Memory B cell (primary cell): ENCODE measurements at places on chromosomes 2 and 18.

GRCh38 chr2:69660637-69661036 lies 17.1 kb upstream of the AAK1 start:
- no peak for DNase-seq

GRCh38 chr18:3815991-3816390 lies 366.0 kb downstream of the TGIF1 start:
- DNase-seq = no peak

DNA sequence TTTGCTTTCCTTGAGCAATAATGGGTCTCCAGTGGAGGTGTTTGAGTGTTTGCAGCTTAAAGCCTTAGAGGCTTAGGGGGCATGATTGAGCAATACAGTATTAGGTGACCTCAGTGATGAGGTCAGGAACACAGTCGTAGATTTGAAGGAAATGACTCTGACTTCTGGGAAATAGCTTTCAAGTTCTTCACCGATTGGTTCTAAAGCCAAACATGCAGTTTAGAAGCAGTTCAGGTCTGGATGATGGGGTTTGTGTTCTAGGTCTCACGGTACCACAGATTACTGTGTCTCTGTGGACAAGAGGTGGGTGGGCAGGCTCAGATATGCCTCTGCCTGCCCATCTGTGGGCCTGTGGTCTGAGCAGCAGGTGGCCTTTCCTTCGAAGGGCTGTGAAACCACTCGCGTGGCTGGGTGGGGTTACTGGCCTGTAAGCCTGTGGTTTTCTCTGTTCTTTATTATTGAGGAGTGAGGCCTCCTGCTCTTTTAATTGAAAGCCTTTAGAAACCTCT lies 7.8 kb downstream of the MTHFD2 start:
- peak; percentile 12 for DNase-seq

DNA sequence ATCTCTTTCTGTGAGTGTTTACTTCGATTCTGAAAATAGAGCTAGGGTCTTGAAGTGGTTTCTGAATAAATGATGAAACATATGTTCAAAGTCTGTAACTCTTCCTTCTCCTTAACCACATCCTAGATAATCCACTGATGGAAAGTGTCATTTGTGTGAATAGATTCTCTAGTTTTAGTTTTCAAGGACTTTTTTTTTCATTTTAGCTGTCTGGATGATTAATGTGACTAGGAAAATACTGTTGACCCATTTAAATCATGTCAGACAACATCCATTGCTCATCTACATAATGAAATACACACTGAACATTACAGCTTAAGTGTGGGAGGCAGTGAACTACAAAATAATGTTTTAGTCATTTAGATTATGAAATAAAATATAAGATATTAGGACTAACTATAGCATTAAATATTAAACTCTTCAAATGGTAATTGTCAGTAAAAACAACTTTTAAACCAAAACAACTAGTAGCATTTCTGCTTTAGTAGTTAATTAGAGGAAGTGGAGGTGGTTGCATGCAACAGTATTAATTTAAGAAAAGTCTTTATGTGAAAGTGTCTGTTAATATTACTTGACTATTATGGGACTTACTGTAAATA lies 39.1 kb upstream of the DLX1 start:
- no peak for DNase-seq

GRCh38 chr2:189076572-189076971 lies 102.4 kb downstream of the COL3A1 start:
- DNase-seq = no peak

DNA sequence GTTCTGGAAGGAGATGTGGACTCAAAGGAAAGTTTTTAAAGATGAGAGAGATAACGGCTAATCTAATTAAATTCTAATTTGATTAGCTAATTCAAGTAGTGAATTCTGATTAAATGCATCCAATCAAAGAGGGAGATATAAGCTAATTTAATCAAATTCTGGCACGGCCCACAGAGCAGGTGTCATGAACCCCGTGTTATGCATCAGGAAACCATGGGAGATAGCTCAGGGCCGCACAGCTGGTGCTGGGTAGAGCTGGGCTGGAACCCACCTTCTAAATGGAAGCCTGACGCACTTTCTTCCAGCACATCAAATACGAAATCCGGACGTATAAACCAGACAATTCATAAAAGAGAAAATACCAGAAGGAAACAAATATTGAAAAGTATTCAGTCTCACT lies 57.2 kb downstream of the GREB1 start:
- no peak for DNase-seq

DNA sequence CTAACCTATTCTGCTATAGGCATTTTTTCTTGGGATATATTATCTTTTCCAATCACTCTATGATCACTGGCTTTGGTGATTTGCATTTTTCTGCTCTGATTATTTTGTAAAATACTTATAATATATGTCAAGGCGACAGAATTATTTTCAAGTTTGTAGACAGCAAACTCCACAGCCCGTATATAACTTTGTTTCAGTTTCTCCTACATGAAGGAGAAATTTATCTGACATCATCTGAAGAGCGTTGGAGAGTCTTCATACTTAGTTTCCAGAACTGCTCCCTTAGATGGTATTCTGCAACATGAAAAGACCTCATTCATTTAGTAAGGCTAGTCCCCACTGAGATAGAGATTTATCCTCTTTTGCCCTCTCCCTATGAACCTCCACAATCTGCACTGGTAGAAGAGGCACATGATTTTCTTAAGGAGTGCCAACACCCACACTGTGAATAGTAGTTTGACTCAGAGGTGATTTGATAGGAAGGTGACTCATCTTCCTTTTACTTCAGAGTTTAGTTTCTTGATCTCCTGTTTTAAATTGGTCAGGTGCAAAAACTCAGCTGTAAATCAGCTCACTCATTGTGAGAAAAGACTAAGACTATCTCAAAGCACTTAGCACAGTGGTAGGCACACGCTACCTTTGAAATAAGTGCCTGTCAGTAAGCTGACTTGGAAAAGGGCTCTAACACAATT lies 1848.6 kb upstream of the CELF4 start:
- DNase-seq = no peak

- DNase-seq = no peak
Measured at GRCh38 chr2:112644933-112645309, 818 bp upstream of the SLC20A1 start.

DNA sequence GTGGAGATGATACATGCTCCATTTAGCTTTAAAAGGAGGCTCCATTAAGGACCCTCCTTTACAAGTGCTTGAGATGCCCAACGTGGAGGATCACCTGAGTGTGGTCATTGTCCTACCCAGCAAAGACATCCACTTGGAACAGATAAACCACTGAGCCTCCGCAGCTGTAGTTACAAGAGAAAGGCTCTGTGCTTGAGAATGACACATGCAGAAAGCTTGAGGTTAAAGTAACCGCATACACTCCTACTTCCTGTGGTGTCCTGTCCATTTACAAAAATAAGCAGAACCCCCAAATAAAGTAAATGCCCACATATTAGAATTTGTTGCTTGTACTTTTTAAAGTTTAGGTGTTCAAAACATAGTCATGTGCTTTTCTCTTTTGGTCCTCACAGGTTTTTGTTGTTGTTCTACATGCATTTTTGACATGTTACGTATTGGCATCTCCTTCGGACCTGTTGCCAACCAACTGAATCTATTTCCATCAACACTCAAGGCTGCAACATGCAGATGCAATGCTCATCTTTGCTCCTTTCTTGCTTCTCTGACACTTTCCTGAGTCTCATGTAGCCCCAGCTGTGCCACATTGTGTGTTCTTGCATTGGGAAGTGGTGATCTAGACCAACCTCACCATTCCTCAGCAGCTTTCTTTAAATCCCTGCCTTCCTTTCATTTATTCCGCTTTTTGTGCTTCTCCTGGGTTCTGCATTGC lies 56.0 kb downstream of the SERPINB7 start:
- DNase-seq = no peak

DNA sequence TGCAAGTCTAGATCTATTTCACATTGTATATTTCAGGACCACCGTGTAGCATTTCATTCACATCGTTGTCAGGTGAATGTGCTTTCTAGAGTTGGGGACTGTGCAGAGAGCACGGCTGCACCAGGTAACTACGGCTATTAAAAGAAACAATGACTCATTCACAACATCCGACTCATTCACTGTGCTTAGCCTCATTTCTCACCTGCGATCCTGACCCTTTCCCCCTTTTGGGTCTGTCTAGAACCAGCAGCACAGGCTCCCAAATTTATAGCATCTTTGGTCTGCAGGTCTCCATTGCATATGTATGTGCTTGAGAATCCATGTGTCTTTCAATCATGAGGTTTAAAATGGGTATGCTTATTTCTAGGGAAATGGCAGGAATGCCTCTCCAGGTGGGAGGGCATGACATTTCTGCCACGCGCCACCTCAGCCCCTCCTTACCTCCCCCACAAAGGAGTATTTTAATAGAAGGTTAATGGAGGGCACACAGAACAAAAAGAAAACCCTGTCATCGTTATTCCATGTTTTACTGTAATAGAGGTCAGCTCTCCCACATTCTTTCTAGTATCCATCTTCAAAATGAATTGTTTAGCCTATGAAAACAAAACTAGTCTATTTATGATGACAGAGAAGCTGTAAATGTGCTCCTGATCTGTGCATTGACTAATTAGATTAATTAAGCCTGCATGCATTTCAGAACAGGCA lies 246.7 kb upstream of the EPHA4 start:
- DNase-seq = no peak

DNA sequence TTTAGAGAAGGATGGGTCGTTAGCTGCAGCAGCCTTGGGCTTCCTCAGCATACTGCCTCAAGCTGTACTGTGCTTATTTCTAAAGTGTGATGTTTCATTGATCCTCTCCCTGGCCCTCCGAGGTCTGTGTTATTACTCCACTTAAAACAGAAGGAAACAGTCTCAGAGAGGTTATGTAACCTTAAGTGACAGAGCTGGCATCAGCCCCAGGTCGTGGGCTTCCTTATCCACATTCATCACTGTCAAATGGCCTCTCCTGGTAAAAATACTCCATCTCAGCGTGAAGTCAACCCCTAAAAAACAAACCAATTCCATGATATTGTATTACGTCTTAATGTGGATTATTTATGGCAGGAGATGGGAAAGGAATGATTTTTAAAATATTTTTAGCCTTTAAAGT lies 153.3 kb upstream of the NOSTRIN start:
- no peak for DNase-seq

GRCh38 chr2:121858369-121858768 lies 102.9 kb downstream of the TSN start:
- DNase-seq = no peak

DNA sequence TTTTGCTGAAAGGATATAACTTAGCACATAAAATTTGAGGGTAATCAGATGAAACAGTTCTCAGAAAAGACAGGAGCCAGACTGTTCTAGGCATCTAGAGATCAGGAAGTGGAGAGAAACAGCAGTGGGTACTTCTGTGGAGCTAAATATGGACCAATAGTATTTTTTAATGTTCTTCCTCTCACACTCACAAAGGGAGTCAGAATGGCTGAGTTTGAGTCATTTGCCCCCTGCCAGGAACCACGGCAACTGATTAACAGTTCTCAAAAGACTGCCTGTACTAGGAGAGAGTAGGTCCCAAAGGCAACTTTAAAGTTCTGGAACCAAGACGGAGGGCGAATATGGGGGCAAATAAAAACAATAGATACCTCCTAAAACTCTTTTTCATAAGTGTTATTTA lies 107.5 kb downstream of the GULP1 start:
- DNase-seq = no peak

GRCh38 chr2:218873359-218874194 lies 7.1 kb upstream of the WNT10A start:
- peak; percentile 45 for DNase-seq

GRCh38 chr2:105618351-105618659 lies 126.4 kb upstream of the NCK2 start:
- no peak for DNase-seq

DNA sequence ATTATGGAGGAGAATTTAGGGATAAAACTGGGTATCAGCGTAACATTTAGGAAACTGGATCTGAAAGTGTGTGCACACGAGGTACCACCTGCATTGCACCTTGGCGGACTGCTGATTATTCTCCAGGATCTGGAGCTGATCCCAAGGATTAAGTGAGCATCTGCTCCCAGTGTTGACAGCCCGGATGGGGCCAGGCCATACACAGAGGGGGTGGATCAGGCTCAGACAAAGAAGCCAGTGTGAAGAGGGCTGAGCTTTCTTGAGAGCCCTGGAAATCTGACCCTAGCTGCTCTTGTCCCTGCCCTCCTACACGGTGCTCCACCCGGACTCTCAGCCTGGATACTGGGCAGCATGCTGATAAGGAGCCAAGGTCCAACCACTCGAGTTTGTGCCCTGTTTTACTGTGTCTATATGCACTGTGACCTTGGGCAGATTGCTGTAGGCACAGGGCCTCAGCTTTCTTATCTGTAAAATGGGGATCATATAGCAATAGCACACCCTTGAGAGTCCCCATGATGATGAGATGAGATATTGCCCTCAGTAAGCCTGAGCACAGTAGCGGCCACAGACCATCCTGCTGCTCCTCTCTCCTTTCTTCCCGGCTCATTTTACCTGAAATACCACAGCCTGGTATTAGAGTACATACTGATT lies 396.8 kb upstream of the CELF4 start:
- no peak for DNase-seq

DNA sequence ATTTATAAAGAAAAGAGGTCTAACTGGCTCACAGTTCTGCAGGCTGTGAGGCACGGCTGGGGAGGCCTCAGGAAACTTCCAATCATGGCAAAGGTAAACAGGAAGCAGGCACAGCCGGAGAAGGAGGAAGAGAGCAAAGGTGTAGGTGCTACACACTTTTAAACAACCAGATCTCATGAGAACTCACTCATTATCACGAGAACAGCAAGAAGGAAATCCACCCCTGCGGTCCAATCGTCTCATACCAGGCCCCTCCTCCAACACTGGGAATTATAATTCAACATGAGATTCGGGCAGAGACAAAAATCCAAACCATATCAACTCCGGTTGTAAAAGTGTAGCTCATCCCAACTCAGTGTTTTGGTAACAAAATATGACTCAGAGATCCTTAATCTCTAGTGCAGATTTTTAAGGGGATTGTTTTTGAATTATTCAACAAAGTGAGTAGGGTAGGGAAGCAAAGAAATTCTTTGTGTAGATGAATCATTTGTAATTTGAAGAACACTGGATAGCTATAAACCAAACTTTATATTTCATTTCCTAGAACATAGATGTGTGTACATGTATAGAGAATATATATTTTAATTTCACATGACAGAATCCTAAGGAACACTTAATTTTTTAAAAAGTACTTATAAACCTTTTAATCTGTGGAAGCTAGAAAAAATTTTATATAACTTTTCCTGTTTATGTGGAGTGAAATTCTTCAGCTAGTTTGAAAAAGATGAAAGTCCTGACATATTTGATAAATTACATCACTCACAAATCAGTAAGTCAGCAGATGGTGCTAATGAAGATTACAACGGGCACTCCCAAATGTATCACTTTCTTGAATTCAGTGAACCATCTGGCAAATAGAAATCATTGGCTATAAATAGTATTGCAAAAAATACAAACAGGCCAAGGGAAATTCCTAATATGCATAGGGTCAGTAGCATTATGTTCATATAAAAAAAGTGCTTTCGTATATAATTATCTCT lies 130.1 kb downstream of the OLA1 start:
- DNase-seq = no peak

- peak; percentile 77 for DNase-seq
Measured at GRCh38 chr2:222708274-222708710, 36.8 kb downstream of the MOGAT1 start.

GRCh38 chr2:69163109-69163508 lies 150.1 kb downstream of the ANTXR1 start:
- no peak for DNase-seq
